BE2C (cell line): ENCODE measurements at places on chromosomes 16 and 17.

DNA sequence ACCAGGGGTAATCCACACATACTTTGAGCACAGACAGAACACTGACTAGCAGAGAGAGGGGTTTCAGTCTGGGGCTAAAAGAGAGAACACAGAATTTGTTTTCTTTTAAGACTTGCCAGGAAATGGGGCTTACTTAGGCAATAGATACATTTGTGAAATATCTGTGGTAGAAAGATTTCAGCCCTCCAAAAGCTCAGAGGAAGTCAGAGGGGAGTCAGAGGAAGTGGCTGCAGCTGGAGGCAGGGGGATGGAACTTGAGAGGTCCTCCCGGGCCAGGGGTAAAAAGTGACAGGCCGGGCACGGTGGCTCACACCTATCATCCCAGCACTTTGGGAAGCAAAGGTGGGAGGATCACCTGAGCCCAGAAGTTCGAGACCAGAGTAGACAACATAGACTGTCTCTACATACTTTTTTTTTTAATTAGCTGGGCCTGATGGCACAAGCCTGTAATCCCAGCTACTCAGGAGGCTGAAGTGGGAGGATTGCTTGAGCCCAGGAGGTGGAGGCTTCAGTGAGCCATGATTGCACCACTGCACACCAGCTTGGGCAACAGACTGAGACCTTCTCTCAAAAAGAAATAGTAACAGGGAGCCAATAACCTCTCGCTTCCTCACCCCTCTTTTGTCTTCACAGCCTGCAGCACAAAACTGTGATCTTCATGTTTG, 49.9 kb downstream of the NLRC5 start:
- DNase-seq, result no peak

- DNase-seq, result no peak
Measured at GRCh38 chr16:7629571-7629970, 296.9 kb downstream of the RBFOX1 start.

GRCh38 chr16:179211-180092, 807 bp upstream of the HBQ1 start:
- no peak for DNase-seq

DNA sequence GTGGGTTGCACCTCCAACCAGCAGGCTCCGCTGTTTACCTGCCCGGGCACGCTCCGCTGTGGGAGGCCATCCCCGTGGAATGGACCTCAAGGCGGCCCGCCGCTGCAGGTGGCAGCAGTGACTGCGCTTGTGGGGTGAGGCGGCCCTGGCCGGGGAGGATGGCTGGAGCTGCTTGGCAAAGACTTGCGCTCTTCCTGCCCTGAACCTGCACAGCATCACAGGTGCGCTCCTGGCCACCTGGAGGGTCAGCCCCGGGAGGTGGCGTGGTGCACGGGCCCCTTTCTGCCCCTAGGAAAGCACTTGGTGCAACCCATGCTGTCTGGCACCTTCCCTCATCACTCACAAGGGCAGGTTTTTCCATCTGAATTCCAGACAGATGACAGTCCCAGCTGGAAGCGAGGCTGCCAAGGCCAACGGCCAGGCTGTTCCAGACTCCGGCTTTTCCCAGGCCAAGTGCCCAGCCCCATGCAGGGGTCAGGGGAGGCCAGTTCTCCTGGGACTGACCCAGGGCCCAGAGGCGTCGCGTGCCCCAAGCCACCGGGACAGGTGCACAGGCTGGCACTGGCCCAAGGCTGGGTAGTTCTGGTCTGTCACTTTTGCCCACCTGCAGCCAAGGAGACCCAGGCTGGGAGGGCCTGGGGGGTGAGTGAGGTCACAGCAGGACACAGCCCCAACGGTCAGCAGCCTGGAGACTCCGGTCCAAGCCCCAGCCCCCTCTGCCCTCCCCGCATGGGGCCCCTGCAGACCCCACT, 13.3 kb downstream of the UTS2R start:
- no peak for DNase-seq

DNA sequence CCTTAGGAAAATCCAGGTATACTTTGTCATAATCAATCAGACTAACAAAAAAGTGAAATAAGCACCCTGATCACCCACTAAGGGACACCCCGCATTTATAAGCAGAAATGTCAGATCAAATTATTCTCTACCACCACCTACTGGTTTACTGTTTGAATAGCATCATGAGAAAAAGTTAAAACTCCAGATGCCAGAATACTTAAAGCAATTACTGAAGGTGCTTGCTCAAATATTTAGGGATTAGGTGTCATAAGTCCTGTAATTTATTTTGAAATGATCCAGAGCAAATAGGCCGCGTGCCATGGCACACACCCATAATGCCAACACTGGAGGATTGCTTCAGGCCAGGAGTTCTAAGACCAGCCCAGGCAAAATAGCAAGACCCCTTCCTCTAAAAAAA, 2.3 kb downstream of the TOP2A start:
- DNase-seq, result no peak

- no peak for DNase-seq
Measured at GRCh38 chr17:56583772-56584171, 9.7 kb upstream of the NOG start.

GRCh38 chr17:59652119-59652518, 32.4 kb downstream of the CLTC start:
- DNase-seq, result no peak

DNA sequence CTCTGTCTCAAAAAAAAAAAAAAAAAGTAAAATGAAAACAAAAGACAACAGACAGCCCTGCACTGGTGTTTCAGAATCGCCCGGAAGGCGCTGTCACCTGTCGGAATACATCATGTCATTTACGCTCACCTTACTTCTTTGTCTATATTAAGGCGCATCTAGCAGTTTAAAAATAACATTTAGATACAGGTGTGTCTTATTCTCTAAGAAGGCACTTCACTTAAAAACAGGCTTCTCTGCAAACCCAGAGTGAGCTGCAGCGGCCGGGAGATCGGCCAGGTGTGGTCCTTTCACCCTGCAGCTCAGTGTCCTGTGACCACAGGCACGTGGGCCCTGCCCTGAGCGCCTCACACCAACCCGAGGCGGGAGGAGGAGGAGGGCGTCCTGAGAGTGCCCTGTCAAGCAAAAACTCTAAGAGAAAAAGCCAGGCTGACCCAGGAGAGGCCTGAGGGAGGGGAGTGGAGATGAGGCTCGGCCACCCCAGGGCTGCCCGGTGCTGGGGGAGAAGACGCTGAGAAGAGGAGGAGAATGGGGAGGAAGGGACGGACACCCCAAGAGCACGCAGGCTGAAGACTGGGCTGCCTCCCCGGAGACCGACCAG, 3.3 kb upstream of the LMF1 start:
- DNase-seq, result no peak

- DNase-seq, result no peak
Measured at GRCh38 chr16:17515421-17516210, 44.9 kb upstream of the XYLT1 start.
